ENCODE measurements at places on chromosomes 2 and 18.

DNA sequence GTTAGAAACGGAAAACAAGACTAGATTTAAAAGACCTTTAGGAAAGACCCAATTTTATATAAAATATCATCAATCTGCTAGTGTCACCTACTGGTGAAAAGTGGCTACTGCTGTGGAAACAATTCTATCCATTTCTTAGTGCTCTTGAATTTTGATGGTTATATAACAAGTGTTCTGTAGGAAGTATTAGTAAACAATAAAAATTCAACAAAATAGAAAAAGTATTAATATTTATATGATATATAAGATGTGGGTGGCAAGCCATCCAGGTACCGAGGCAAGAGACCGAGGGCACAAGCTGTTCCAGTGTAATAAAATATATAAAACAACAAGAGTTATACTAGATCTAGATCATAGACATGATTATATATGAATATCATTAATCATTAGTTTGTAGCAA, 6.2 kb upstream of the TMEM87B start:
- peak; percentile 78 for DNase-seq

GRCh38 chr18:79866889-79867574, 69.3 kb downstream of the KCNG2 start:
- DNase-seq = no peak

GRCh38 chr18:46253498-46253897, 149.3 kb downstream of the HAUS1 start:
- peak; percentile 30 for DNase-seq

DNA sequence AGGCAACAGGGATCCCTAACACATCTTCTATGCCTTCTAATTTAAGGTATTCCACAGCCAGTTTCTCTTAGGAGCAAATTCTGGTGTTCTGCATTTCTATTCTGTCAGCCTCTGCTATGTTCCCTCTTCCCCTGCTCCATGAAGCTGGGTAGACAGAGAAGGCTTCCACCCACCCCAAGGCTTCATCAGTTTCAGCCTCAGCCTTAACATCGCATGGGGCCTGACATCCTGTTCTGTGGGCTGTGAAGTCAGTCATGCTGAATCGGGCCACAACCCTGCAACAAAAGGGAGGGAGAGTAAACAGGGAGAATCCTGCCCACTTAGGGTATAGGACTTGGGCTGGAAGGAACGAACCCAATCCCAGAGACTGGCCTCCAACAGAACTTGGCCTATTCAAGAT, 70.6 kb upstream of the PPM1B start:
- no peak for DNase-seq

- DNase-seq = peak; percentile 49
These were observed 68.0 kb downstream of the SERPINB8 start for GRCh38 chr18:64037812-64038414.

DNA sequence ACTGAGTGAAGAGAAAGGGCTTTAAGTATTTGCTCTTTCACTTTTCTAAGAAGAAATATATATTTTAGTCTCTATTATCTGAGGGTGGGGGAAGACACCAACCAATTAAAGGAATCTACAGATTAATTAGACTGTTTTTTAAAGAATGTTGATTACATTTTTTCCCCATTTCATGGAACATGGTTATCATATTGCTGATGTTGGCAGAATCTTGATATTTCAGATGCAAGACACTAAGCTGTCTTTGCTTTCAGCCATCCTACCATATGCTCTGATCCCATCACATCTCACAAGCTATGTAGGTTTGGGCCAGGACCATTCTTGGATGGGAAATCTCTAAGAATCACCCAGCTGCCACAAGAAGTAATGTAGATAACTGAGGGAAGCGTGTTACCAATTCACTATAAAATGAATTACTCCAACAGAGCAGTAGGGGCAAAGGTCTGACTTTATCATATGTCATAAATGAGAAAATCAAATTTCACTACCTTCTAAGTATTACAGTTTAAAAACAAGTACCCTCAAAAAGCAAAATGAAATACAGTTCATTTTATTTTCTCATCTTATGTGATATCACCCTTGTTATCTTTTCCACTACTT, 6.7 kb upstream of the TBR1 start:
- no peak for DNase-seq

DNA sequence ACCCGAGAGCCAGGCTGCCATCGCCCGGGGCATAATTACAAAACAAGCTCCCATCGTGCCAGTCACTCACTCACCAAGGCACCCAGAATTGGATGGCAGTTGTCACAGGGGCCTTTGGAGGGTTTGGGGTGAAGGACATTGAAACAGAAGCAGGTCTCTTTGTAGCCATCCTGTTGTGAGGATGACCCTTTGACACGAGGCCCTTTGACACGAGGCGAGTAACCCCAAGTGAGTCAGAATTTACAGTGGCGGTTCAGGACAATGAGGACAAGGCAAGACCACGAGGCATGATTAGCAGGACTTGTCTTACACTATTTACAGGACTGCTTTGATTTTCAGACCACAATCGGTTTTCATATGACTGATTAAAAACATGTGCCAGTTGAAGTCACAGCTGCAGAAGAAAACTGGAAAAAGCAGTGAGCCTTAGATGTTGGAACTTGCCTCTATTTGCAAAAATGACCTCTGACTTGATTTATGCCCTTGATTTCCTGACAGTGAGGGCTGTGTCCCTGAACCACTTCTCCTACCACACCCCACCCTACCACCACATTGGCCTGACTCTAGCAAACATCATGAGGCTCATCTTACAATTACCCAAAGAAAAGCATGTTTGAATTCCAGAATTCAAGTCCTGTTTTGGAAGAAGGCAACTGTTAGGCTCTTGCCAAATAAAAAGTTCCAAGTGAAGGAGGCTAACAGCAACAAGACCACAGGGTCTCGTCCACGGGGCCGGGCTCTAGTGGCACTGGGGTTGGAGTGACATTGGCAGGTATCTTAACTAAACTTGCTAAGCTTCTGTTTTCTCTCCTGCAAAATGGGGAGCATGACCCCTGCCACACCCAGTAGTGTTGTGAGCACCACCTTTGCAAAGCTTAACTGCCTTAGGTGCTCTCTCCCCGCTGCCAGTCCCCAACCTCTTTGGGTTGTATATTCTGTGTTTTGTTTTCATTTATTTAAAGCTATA, 64.4 kb upstream of the FOSL2 start:
- peak; percentile 56 for DNase-seq

- DNase-seq = no peak
These were observed 5.0 kb downstream of the SH2D6 start for GRCh38 chr2:85423525-85423924.

- peak; percentile 84 for DNase-seq
These were observed 89.6 kb downstream of the GBX2 start for GRCh38 chr2:236078297-236079255.

GRCh38 chr2:180876506-180876905, 103.9 kb upstream of the UBE2E3 start:
- DNase-seq = no peak

- DNase-seq = no peak
These were observed 85.3 kb downstream of the SOCS6 start for GRCh38 chr18:70374154-70374553.
